NCI-H2081 treated with DMSO at 0.1 percent for 48 hours (cell line): ENCODE measurements at places on chromosomes 12 and 14.

GRCh38 chr12:62009445-62009844 lies 250.8 kb upstream of the USP15 start:
- DNase-seq = no peak

DNA sequence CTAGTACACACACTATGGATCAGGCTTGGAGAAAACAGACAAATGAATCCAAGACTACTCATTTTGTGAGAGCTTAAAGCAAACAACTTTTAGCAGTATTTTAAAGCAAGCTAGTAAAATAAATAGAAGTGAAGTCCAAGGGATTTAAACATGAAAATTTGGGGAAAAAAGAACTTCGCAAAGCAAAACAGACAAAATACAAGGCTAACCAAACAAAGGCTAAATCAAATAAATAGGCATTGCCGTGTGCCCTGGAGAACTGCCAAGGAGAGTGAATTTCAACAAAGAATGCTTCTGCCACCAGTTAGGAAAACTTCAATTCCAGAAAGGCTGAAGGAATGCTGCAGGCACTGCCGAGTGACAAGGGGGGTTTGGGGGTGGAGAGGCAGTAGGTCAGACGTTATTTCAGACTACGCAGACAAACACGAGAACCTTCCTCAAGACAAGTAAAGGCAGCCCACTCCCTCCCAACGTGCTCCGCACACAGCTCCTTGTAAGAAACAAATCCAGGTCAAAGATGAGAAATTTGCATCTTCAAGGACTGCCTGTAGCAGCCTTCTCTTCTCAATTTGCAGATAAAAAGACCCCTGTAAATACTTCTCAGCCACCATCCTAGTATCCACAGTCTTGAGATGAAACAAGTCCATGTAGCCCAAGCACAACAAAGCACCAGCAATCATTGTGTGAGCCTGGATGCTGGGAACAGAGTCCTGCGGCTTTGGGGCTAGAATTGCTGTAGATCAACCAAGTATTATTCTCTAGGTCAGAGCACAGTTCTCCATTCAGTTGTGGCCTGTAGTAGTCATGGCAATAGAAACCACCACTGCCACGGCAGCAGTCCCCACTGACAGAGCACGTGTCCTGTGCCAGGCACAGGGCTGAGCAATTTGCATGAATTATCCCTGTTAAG lies 43.3 kb downstream of the EFCAB11 start:
- peak; percentile 34 for DNase-seq

- no peak for DNase-seq
Measured at GRCh38 chr12:114764510-114764909, 80.5 kb upstream of the TBX3 start.

- no peak for DNase-seq
Measured at GRCh38 chr12:38904537-38905479, 583 bp downstream of the CPNE8 start.

GRCh38 chr12:66637699-66638301 lies 41.1 kb downstream of the GRIP1 start:
- no peak for DNase-seq
